OCI-LY7 (cell line): ENCODE measurements at places on chromosomes 6 and 20. TPM values are rescaled to one million over a fixed set of nuclear protein-coding genes. Genes with fewer than 3 reads are reported as not detected.
A peak's percentile ranks its signal among the peaks of the same experiment; 100 is the strongest.

- no peak for DNase-seq
Observed at GRCh38 chr20:43846516-43846905, 68.1 kb upstream of the TOX2 start.

GRCh38 chr6:127341471-127342202 lies 1.8 kb downstream of the ECHDC1 start:
- peak; percentile 55 for DNase-seq

DNA sequence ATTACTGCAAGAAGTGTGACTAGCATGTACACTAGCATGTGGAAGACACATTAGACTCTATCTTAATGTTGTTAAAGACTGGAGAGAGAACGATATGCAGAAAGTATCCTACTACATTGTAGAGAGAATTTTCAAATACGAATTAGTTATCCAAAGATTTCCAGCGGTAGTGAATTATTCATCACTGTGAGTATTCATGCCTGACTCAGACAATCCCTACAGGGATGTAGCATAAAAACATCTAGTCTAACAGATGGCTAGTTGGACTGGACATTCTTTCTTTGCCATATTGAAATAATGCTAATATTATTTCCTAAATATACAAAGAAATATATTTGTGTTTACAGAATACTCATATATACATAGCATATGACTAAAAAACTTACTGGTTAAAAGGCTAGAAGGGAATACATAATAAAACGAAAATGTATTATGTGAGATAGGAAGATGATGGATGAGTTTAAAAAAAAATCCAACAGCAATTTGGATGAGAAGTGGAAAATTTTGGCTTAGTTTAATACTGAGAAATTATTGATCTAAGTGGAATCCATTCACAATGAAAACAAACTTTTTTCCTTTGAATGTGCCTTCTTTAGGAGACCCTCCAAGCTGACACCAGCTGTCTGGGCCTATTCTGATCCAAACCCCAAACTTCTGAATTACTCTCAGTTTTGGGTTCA lies 580.7 kb downstream of the RFPL4B start:
- DNase-seq: no peak

Gene KAT14
- total RNA-seq: 18.8 and 19.6 TPM in 2 replicates

Gene PRL
- total RNA-seq: not detected in 2 replicates

DNA sequence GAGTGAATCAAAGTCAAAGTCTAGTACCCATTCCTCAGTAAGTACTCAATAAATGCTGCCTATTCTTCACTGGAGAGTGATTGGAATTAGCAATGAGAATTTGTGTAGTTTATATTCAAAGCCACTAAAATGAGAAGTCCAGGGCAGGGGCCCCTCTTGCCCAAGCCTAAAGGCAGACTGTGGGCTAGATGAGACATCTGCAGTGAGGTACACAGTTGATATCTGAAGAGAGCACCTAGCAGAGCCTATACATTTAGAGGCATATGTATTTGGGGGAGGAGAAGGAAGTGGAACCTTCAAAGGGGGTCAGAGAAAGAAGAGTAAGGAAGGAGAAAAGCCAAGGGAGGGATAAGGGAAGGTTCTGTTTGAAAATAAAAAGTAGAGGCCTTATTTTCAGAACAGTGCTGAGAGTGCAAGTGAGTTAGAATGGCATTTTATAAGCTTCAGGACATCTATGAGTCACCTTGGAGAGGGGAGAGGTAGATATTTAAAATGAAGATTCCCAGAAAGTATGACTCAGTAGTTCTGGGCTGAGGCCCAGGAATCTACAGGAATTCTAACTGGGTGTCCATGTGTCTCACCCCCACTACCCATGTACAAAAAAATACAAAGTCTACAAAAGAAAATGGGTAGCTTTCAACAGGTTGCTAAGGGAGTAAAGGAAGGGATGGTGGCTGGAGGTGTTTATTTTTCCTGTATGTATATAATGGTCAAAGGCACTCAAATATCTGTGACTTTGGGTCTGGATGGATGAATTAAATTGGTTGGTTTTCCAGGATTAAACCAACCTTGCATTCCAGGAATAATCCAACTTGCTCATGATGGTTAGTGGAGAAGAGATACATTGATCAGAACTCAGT lies 135.1 kb downstream of the ZFP64 start:
- DNase-seq: no peak

DNA sequence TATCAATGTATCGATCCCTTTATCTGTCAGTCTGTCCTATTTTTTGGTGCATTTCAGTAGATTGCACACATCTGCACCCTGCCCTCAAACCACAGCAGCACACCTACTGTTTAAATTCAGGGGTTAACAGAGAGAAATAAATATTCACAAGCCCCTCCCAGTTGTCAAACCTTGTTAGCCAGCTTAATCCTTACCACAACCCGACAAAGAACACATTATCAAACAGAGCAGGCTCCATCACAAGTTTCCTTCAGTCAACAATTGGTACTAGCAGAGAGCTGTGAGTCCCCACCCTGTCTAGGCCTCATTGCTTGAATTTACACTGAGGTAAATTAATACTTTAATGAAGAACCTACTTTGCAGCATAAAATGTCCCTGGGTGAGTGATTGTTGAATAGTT lies 249.8 kb downstream of the FNDC1 start:
- no peak for DNase-seq

Gene UBE2C
- total RNA-seq: 222 and 255 TPM in 2 replicates

GRCh38 chr6:19297880-19298279 lies 539.3 kb upstream of the ID4 start:
- no peak for DNase-seq

Gene SLC35D3
- not detected in 2 replicates for total RNA-seq

DNA sequence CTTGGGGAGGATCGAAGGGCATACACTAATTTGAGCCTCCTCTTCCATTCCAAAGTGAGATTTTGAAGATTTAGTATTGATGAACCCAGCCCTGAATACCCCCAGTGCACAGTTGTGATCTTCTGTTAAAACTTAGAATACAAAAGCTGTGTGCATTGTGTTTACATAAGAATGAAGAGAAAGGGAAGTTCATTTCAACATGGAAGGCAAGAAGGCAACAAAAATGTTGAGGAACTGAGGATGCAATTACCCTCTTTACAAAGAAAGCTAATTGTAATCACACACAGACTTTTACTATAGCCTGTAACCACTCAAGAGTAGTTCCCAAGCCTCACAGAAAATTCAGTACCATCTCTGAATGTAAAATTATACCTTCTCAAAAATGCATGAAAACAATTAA lies 49.3 kb downstream of the GFOD1 start:
- no peak for DNase-seq

DNA sequence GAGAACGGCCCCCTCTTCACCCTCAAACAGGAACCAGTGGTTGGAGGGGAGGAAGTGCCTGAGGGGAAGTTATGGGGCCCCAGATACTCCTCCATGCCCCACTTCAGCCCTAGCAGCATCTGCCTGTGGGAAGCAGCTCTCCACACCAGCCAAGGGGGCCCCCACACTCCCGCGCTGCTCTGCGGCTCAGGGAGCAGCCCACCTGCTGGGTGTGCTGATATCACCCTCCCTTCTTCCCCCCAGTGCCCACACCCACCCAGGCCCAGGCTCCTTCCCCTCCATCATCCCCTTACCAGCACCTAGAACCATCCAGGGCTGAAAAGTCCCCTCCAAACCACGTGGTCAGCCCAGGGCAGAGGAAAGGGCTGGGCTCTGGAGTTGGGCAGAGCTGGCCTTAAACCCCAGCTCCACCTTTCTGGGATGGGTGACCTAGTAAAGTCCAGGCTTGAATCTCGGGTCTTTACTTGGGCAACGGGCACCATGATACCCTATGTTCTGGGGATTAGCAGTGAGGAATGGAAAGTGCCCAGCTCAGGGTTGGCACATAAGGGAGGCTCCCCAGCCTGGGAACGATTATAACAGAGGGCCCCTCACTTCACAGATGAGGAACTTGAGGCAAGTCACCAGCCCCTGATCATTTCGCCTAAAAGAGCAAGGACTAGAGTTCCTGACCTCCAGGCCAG lies 663 bp downstream of the LST1 start:
- DNase-seq: peak; percentile 57

- peak; percentile 38 for DNase-seq
Observed at GRCh38 chr6:21595285-21596144, 2.0 kb downstream of the SOX4 start.

DNA sequence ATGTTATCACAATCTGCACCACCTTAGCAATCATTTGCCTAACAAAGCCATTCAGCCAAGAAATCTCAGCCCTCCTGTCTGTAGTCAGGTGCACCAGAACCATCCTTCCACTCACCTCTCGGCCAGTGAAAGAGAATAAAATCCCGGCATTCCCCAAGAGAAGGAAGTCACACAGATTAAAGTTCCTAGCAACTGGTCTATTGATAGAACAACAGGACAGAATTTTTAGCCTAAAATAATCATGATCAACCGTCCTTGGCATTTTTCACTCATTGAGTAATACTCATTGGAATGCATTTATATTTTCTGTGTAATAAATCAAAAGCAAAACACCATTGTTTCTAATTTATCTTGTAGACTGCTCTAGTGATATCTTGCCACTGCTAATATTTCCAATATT lies 85.7 kb upstream of the CDH4 start:
- DNase-seq: no peak

Gene LRRC73
- 0.25 and 0.52 TPM in 2 replicates for total RNA-seq

DNA sequence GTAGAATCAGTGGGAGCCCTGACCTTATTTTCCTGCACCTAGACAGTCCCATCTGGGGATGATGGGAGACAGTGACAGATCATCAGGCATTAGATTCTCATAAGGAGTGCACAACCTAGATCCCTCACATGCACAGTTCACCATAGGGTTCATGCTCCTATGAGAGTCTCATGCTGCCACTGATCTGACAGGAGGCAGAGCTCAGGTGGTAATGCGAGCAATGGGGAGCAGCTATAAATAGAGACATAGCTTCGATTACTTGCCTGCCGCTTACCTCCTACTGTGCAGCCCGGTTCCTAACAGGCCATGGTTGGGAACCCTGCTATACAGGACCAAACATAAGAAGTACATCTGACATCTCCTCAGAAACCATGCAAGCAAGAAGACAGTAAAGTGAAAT lies 31.5 kb upstream of the ASF1A start:
- no peak for DNase-seq

DNA sequence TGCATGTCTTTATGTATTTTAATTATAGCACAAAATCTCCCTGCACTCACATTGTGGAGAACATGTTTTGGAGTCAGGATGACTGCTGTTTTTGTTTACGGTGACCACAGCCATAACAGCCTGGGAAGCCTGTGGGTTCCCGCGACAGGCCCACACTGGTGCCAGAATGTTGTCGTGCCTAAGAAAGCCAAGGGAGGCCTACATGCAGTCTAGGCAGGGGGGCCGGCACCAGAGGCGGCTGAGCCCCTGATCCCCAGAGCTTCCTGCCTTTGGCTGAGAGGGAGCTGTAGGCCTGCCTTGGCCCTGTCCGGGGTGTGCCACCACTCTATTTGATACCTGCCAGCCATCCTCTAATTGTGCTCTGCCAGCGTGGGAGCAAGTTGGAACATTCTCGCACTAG lies 46.7 kb downstream of the TBC1D7 start:
- DNase-seq: no peak

GRCh38 chr20:49521356-49521755 lies 38.9 kb upstream of the KCNB1 start:
- DNase-seq: no peak

Gene CLPSL1
- total RNA-seq: not detected in 2 replicates

Gene ANKRD66
- total RNA-seq: not detected in 2 replicates

GRCh38 chr20:3479759-3480615 lies 9.2 kb downstream of the ATRN start:
- DNase-seq: no peak

Gene FRK
- total RNA-seq: 0.46 TPM in 2 replicates

DNA sequence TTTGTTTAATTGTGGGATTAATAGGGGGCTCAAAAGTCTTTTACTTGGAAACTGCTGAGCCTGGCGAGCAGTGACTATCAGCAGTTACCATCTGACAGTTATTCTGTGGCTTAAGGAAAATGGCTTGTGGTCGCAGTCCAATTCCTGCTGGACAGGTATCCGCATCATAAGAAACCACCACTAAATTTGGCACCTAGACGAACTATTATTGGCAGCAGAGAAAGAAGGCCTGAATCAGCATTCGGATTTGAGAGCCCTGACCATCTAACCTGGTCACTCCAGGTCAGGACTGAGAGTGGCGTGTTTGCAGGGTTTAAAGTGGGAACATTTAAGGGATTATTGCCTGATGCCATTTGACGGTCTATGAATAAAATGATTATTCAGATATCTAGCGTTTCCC lies 146.4 kb downstream of the RPS12 start:
- DNase-seq: no peak

Gene IMPG1
- total RNA-seq: not detected in 2 replicates

DNA sequence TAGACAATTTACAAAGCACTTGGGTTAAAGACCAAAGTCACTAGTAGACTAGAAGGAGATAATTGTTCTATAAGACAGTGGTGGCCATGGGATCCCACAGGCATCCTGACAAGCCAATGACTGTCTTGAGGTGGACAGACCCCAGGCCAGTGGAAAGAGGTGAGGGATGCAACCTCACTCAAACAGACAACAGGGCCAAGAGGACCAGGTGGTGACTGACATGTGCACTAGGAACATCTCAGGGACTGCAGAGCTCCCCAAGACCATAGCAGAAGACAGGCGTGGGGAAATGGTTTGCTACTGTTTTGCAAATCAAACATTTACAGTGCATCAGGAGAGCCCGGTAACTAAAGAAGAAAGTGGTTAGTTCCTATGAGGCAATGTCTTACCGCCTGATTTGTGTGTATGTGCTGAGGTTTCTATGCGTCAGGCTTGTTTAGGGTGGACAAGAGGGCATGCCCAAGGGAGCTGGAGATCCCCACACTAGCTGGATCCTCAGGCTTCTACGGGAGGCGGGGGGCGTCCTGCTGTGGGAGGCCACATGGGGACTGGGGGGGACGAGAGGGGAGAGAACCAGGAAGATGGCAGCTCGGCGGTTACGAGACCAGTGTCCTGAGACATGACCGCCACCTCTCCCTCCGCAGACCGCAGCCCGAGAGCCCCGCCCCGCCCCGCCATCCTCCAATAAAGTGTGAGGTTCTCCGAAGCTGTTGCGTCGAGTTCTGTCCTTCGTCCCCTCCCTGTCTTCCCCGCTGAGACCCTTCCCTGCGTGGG lies 623 bp upstream of the MRPS26 start:
- DNase-seq: no peak

DNA sequence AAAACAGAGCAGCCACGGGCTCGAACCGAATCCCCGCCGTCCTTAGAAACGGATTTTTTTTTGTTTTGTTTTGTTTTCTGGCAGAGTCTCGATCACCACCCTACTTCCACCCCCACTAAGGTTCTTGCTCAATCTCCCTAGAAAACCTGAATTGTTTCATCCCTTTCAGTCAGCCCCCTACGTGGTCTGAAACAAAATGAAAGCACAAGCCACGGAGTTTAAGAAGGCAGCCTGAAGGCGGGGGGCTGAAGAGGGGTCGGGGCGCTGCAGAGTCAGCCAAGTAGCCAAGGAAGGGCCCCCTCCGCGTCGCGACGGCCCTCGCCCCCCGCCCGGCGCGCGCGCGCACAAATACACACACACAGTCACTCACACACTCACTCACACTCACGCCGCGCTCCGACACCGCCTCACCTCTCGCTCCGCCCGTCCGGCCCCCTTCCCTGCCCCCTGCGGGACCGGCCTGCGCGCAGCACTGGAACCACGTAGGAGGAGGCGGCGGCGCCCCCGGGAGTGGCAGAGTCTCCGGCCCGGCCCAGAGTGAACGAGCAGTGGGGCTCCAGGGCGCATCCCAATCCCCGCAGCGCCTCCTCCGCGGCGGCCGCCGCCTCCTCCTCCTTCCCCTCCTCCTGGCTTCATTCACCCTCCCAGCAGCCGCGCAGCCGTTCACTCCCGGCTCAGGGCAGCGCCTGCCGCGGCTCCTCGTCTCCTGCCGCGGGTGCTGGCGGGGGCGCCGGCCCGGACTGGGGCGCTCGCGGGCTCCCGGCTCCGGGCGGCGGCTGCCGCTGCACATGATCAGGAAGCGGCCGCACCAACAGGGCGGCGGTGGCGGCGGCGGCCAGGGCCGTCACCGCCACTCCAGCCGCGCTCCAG lies 1.4 kb downstream of the ATXN1 start:
- DNase-seq: no peak

- no peak for DNase-seq
Observed at GRCh38 chr6:108995296-108995695, 99.3 kb downstream of the SESN1 start.
